ENCODE measurements at places on chromosomes 13 and 19.

GRCh38 chr19:1227304-1228054 is 10.3 kb downstream of the CBARP start:
- peaks cover 9% of the 10 kb centered on the region for H3K4me1 ChIP-seq
- peaks cover 56% of the 10 kb centered on the region for H3K36me3 ChIP-seq
- no peaks in the 10 kb centered on the region for H3K27me3 ChIP-seq
- DNase-seq, result no peak
- no peak overlapping the region for H3K4me3 ChIP-seq

DNA sequence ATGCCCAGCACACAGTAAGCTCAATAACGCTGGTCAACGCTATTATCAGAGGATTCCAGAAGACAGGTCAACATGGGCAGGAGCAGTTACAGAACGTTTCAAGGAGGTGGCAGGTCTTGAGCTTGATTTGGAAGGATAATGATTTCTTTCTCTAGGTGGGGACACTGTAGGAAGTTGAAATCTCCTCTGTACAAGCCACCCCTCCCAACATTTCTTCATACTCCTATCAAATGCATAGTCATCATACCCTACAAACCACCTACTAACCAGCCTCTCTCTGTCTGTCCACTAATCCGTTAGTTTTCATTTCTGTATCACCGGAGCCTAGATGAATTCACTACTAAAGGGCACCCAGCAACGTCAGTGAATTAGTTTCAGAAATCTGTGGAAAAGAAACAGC is 1.3 kb downstream of the ATP7B start:
- no peak overlapping the region for H3K4me3 ChIP-seq
- peaks cover 9% of the 10 kb centered on the region for H3K4me1 ChIP-seq
- H3K27ac ChIP-seq, result no peak overlapping the region
- DNase-seq, result no peak
- no peaks in the 10 kb centered on the region for H3K36me3 ChIP-seq

DNA sequence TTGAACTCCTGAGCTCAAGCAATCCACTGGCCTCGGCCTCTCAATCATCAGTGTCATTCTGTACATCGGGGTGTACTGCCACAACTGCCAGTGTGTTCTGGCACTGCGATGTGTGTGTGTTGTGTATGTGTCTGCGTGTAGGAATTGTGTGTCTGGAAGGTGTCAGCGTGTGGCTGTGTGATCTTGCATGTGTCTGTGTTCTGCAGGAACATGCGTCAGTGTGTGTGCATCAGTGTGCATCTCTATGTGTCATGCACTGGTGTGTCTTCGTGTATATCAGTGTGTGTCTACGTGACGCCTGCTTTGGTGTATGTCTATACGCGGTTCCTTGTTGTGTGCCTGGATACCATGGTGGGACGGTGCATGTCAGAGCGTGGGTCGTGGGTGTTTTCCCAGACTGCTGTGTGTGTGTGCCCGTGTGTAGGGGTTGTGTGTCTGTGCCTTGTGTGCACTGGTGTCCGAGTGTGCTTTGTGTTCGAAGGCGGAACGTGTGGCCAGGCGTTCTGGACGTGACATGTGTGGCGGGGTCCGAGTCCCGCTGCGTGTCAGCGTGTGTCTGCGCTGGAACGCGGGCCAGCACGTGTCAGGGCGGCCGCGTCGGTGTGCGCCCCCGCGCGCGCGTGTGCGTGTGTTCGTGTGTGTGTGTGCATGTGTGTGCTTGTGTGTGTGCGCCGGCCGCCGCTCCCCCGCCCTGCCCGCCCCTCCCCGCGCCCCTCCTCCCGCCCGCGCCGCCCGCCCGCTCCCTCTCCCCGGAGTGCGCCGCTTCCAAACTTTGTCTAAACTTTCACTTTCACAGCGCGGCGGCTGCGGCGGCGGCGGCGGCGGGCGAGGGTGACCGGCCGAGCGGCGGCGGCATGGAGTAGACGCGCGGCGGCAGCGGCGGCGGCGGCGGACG is at the start of gene NFIX:
Gene NFIX (plus strand): TSS at position 775 of the 895 bp plus-strand sequence. CDS start 363 bp downstream, outside the sequence.
- peaks cover 10% of the 10 kb centered on the region for H3K36me3 ChIP-seq
- H3K4me1 ChIP-seq, result peaks cover 3% of the 10 kb centered on the region
- H3K4me3 ChIP-seq, result peak within 1 kb of the TSS; percentile 97

DNA sequence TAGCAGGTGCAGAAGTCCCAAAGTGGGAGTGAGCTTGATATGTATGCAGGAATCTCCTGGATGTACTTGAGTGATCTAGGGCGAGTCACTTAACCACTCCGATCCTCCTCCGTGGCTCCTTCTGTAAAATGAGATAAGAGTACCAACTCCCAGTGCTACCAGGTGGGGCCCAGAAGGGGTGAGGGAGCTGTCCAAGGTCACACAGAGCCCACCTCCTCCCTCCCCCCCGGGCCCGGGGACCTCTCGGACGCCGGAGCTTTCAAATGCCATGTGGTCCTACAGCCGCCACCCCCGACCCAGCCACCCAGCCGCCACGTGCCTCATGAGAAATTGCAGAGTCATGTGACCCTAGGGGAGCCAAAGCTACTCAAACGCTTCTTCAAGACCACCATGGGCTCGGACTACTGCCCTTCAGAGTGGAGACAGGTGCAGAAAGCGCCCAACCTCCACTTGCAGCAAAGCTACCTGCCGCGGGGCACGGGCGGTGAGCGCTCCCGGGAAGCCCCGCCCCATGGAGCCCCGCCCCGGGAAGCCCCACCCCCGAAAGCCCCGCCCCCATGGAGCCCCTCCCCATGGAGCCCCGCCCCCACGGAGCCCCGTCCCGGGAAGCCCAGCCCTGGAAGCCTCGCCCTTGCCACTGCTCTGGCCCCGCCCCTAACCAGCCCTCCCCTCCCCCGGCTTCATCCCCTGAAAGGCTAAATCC is 10.1 kb upstream of the ZNF358 start:
- peaks cover 1% of the 10 kb centered on the region for H3K4me1 ChIP-seq
- peak overlapping the region; percentile 28 for H3K4me3 ChIP-seq
- no peaks in the 10 kb centered on the region for H3K27me3 ChIP-seq
- H3K36me3 ChIP-seq, result no peaks in the 10 kb centered on the region
- DNase-seq, result no peak
